ENCODE measurements at places on chromosomes 4 and X. TPM values are rescaled to one million over a fixed set of nuclear protein-coding genes. Genes with fewer than 3 reads are reported as not detected.
A peak's percentile ranks its signal among the peaks of the same experiment; 100 is the strongest.

GRCh38 chrX:154515966-154516655 lies at the start of gene FAM3A:
FAM3A (minus strand) TSS chrX:154516232; CDS start chrX:154515772, 460 bp downstream.
- H3K36me3 ChIP-seq: peaks cover 22% of the 10 kb centered on the region
- H3K4me3 ChIP-seq: peak within 1 kb of the TSS; percentile 81
- H3K27me3 ChIP-seq: no peaks in the 10 kb centered on the region
- peaks cover 6% of the 10 kb centered on the region for H3K4me1 ChIP-seq

DNA sequence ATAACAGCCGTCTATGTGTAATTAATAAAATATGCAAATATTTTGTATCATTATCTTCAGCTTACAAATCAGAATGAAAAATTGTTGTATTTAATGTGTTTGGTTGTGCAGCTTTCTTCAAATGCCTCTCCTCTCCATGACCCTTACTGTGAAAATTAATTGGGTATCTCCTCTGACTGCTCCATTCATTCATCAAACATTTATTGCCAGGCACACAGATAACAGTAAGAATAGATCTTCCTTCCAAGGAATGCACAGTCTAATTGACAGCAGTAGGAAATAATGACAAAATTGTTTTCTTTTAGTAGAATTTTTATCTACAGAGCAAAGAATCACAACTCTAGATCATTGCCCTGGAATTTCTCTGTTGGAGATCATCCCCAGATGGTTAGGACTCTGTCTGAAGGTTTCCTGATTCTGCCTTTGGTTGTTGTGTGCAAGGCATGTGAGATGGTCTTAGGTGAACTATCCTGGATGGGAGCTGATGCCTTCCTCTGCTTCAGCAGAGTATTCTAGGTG lies 395.0 kb upstream of the FAT1 start:
- DNase-seq: no peak
- H3K4me1 ChIP-seq: no peaks in the 10 kb centered on the region
- H3K36me3 ChIP-seq: no peaks in the 10 kb centered on the region
- no peak overlapping the region for H3K27ac ChIP-seq
- no peak overlapping the region for H3K4me3 ChIP-seq
- no peaks in the 10 kb centered on the region for H3K27me3 ChIP-seq

DNA sequence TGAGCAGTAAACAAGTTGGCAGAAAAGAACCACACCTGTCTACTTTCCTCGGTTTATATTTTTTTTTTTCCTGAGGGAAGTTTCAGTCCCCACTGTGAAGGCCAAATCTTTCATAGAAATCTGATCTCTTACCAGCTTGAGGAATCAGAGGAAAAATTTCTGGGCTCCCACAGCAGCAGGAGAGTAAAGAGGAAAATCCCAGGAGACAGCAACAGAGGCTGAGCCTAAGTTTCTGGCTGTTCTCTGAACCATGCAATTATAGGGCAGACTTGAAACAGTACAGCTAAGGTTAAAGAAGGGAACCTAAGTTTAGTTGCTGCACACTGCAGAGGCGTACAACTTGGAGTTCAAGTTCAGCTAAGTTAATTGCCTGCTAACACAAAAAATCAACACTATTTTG lies 1090.9 kb upstream of the INTU start:
- no peak overlapping the region for H3K27ac ChIP-seq
- H3K36me3 ChIP-seq: no peaks in the 10 kb centered on the region
- no peak overlapping the region for H3K4me3 ChIP-seq
- H3K27me3 ChIP-seq: no peaks in the 10 kb centered on the region

- DNase-seq: no peak
- H3K4me1 ChIP-seq: no peaks in the 10 kb centered on the region
- no peaks in the 10 kb centered on the region for H3K36me3 ChIP-seq
- no peak overlapping the region for H3K4me3 ChIP-seq
- no peak overlapping the region for H3K27ac ChIP-seq
- no peaks in the 10 kb centered on the region for H3K27me3 ChIP-seq
These were observed 262.0 kb downstream of the PPP1R2C start for GRCh38 chrX:42515939-42516338.

GRCh38 chr4:139849219-139849618 lies 183.6 kb downstream of the MGST2 start:
- H3K36me3 ChIP-seq: no peaks in the 10 kb centered on the region
- no peak for DNase-seq

GRCh38 chr4:6278801-6279197 lies 9.1 kb downstream of the WFS1 start:
- H3K36me3 ChIP-seq: no peaks in the 10 kb centered on the region
- H3K27ac ChIP-seq: no peak overlapping the region
- DNase-seq: no peak
- no peak overlapping the region for H3K4me3 ChIP-seq
- no peaks in the 10 kb centered on the region for H3K27me3 ChIP-seq

- no peak for DNase-seq
- no peak within 1 kb of the TSS for H3K4me3 ChIP-seq
- no peak within 1 kb of the TSS for H3K27ac ChIP-seq
- peaks cover 3% of the 10 kb centered on the region for H3K36me3 ChIP-seq
These were observed at the start of gene SLC38A5 for GRCh38 chrX:48470110-48470832. SLC38A5 (minus strand) TSS chrX:48470260; CDS start chrX:48467924, 2,336 bp downstream.

DNA sequence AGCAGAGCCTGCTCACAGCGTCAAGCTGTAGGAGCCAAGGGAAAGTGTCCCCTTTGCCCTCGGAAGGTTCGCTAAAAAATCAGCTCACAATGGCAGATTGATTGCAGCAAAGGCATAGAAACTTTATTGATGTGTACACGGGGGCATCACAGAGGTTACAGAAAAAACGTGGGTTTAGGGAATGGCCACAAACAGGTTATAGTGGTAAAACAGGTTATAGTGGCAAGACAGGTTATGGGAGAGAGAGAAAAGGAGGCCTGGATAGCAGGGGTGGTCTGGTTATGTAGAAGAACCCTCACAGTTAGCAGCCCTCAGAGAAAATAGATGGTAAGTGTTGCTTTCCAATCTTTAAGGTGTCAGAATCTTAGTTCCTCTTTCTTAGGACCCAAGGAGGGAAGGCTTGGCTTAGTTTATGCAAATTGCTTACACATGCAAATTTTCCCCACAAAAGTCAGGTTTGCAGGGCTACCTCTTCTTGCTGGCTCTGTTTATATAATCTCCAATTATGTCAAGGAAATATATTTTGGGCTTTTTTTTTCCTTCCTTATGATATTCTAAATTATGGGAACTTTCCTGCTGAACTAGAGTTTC lies 113.7 kb downstream of the BMP15 start:
- peaks cover 9% of the 10 kb centered on the region for H3K36me3 ChIP-seq
- peak; percentile 36 for DNase-seq
- H3K27ac ChIP-seq: peak overlapping the region; percentile 46
- peaks cover 11% of the 10 kb centered on the region for H3K27me3 ChIP-seq

DNA sequence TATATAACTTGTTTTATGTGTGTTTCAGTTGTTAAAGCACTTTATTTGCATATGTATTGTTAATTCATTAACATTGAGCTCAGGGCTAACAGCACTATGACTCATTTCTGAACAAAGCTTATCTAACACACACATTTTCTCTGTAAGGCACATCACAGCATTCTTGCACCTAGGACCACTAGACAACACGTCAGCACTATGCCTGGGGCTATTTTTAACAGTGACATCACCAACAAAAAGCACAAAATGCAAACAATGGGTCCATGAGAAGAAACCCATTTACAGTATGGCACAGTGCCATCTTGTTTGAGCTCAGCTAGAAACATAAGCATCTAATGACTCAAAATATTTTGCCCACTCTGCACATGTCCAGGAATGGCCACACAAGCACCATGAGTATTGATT lies 124.4 kb downstream of the RELL1 start:
- H3K36me3 ChIP-seq: peaks cover 29% of the 10 kb centered on the region
- H3K27ac ChIP-seq: peak overlapping the region; percentile 73
- peaks cover 42% of the 10 kb centered on the region for H3K4me1 ChIP-seq
- no peaks in the 10 kb centered on the region for H3K27me3 ChIP-seq

DNA sequence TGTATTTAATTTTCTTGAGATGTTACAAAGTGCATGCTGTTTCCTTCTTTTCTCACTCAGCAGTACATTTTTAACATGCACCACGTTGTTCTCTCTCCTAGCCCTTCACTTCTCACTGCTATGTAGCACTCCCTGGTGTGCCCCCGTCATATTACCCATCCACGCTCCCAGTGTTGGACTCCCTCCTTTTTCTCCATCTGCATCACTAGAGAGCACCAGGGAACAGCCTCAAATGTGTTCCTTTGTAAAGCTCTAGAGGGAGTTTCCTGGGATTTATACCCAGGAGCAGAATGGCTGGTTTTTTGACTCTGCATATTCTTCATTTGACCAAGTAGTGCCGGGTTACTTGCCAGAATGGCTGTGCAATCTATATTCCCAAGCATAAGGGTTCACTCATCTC lies 240.3 kb upstream of the ANXA3 start:
- peaks cover 11% of the 10 kb centered on the region for H3K36me3 ChIP-seq
- no peaks in the 10 kb centered on the region for H3K27me3 ChIP-seq
- no peak overlapping the region for H3K27ac ChIP-seq
- H3K4me3 ChIP-seq: no peak overlapping the region

DNA sequence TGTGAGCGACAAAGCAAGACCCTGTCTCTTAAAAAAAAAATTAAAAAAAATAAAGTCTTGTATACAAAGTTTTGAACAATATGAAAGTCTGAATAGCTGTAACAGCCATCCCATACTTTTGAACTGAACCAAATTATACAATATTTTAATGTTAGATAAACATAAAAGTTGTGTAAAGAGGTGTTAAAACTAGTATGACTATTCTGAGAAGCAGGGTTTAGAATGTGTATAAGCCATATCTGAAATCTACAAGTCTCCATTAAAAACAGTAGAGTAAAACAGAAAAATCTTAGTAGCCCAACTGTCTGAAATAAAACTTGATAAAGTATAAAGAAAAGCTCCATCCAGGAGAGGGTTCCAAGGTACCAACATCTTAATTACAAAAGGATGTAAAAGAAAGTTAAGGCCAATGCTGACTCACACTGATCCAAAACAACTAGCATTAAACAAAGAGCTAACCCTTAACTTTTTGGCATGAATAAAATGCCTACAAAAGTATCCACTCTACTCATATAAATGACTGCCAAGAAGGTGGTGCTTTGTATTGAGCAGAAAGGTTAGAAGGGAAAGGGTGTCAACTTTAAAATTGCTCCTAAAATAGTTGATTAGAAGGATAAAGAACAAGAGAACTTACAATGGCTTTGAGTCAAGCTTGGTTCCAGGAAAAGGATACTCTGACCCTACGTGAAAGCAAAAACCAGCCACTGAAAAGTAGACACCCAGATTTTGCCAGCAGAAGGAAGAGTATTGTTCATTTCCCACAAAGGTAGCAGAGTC lies 18.5 kb downstream of the CNOT6L start:
- H3K27ac ChIP-seq: no peak overlapping the region
- H3K4me3 ChIP-seq: no peak overlapping the region
- H3K4me1 ChIP-seq: peaks cover 8% of the 10 kb centered on the region
- no peak for DNase-seq
- no peaks in the 10 kb centered on the region for H3K36me3 ChIP-seq
- no peaks in the 10 kb centered on the region for H3K27me3 ChIP-seq

DNA sequence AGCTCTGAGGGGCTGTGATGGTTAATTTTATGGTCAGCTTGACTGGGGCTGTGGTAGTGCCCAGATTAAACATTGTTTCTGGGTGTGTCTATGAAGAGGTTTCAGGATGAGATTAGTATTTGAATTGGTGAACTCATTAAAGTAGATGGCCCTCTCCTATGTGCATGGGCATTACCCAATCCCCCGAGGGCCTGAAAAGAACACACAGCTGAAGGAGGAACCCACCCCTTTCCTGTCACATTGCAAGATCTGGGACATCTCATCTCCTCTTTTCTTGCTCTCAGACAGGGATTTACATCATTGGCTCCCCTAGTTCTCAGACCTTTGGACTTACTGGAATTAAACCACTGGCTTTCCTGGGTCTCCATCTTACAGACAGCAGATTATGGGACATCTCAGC lies 29.4 kb upstream of the NDP start:
- DNase-seq: no peak
- no peaks in the 10 kb centered on the region for H3K27me3 ChIP-seq
- H3K36me3 ChIP-seq: no peaks in the 10 kb centered on the region
- no peak overlapping the region for H3K4me3 ChIP-seq
- peaks cover 9% of the 10 kb centered on the region for H3K4me1 ChIP-seq
- H3K27ac ChIP-seq: no peak overlapping the region

The RTL3 gene
- not detected for total RNA-seq

The RUFY3 gene
- total RNA-seq: 33.0 TPM

The DMRTC1 gene
- not detected for total RNA-seq

The TEX13B gene
- not detected for total RNA-seq

The NAP1L3 gene
- total RNA-seq: not detected

The SYTL5 gene
- 1.2 TPM for total RNA-seq

The ACSL4 gene
- total RNA-seq: 72.4 TPM
